ENCODE measurements at places on chromosomes 11 and 22.
A peak's percentile ranks its signal among the peaks of the same experiment; 100 is the strongest.

DNA sequence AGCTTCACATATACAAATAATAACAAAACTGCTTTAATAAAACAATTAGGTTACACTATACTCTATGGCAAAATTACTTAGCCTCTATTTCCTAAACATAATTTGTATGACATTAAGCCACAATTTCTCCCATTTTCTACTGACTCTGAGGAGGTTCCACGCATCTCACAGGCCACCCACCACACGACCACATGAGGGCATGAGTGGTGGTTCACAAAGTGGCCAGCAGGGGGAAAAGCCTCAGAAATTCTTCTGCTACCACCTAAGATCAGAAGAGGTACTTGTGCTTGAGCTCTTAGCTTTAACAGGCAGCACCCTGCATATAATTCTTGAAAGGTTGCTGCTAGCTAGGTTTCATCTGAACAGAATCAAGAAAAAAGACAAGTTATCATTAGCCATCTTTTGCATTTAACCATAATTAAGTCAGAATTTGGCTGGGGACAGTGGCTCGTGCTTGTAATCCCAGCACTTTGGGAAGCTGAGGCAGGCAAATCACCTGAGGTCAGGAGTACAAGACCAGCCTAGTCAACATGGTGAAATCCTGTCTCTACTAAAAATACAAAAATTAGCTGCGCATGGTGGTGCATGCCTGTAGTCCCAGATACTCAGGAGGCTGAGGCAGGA, 7.7 kb downstream of the LPXN start:
- peak; percentile 58 for DNase-seq

DNA sequence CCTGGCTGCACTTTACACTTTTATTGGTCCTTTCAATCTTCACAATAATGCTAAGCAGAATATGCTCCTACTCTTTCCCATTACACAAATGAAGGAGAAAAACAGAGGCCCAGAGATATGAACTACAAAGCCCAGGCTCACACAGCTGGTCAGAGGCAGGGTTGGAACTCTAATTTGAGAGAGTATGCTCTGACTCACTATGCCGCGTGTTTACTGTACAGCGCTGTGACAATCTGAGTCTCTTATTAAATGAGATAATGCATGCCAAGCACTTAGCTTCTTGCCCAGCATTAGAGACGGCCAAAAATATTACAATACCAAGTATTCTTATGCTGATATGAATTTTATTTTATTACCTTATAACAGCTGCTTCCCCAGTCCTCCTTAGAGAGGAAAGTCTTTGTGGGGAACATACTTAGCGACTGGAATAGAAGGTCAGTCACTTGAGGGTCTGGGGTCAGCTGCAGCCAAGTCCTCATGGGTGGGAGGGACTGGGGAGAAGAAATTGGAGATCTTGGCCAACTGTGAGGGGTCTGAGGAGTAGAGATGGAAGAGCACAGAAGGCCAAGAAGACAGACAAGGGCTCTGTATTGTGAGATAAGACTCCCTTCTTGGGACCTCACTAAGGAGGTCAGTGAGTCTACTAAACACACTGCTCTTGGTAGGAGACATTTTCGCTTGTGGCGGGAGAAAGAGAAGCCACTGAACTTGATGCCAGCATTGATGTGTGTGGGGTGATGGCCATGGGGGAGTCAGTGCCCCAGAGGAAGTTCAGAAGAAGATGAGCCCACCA, 150.8 kb upstream of the TIMP3 start:
- DNase-seq = no peak

- DNase-seq = no peak
Measured at GRCh38 chr11:66126064-66126463, 56.0 kb downstream of the PACS1 start.

GRCh38 chr22:39349967-39350726, at the start of gene SYNGR1:
TSS of gene SYNGR1 (plus strand) at chr22:39349991. CDS start at chr22:39350011, 20 bp downstream.
- no peak for DNase-seq

DNA sequence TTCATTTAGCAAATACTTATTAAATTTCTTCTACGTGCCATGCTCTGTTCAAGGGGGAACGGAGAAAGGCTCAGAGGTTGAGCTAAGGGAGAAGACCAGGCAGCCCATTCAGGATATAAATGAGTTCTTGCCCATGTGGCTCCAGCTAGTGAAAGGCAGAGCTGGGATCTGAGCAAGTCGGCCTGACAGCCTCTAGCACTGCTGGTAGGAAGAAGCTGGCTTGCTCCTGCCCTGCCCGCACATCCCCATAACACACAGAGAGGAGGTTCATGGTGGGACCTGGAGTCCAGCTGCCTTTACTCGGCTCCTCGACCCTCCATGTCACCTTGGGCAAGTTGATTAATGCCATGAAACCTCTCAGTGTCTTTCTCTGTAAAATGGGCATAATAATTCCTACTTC, 2.0 kb downstream of the SLC15A3 start:
- DNase-seq = no peak

DNA sequence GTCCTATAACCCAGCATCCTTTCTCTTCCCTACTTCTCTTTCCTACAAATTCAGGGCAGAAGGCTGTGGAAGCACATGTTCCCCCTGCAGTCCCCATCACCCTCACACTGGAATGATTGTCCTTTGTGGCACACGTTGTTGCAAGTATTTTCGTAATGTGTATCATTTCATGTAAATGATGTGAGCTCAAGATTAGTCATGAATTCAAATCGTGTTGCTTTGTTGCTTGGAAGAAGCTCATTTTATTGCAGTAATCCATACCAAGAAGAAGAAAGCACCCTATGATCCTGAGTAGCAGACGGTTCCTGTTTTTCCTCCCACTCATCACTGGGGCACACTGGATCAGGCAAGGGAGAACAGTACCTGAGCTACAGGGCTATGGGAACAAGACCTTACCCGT, 173.4 kb downstream of the NCAM1 start:
- DNase-seq = no peak

DNA sequence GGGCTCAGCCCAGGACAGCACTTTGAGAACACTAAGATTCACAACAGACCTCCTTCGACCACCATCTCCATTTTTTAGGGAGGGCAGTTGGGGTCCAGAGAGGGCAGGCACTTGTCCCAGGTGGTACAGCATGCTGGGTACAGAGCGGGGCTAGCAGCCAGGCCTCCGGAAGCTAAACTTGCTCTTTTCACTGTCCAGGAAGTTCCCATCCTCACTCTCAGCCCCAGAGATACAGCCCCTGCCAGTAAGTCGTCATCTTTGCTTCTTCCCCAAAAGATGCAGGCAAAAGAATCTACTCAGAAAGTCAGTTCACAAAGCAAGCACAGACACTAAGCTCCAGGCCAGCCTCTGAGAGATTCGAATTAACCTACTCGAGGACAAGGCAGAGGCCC, 6.7 kb upstream of the RAB3IL1 start:
- no peak for DNase-seq

- DNase-seq = no peak
Measured at GRCh38 chr11:133995066-133995465, 38.3 kb upstream of the IGSF9B start.

DNA sequence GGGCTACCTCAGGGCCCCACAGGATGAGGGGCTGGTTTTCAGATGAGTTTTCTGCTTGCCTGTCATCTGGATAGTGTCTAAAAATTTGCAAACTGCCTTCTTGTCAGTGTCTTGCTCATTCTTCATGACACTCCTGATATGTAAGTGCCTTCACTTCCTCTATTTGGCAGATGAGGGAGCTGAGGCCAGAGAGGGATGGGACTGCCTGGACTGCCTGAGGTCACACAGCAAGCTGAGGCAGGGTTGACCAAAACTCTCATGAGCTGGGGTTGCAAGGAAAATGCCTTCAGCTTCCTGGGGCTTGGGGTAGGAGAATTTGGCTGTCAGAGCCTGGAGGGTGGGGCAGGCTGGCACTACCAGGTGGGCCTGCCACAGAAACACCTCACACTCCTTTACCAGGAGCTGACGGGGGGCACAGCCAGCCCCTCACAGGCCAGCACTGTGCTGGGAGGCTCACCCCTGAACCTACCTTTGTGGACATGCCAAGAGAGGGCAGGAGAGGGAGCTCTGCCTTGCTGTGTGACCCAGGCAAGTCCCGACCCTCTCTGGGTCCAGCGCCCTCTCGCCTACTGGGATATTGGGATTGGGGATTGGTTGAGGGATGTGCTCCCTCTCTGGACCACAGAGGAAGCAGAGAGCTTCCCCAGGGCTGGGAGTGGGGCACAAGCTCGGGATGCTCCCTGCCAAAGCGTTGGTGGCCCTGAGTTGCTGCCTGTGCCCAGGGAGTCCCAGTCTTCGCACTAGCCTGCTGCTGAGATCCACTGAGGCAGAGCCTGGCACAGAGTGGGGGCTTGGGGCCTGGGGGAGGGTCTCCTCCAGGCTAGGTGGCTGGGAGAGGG, 1.9 kb upstream of the P2RY6 start:
- DNase-seq = no peak

DNA sequence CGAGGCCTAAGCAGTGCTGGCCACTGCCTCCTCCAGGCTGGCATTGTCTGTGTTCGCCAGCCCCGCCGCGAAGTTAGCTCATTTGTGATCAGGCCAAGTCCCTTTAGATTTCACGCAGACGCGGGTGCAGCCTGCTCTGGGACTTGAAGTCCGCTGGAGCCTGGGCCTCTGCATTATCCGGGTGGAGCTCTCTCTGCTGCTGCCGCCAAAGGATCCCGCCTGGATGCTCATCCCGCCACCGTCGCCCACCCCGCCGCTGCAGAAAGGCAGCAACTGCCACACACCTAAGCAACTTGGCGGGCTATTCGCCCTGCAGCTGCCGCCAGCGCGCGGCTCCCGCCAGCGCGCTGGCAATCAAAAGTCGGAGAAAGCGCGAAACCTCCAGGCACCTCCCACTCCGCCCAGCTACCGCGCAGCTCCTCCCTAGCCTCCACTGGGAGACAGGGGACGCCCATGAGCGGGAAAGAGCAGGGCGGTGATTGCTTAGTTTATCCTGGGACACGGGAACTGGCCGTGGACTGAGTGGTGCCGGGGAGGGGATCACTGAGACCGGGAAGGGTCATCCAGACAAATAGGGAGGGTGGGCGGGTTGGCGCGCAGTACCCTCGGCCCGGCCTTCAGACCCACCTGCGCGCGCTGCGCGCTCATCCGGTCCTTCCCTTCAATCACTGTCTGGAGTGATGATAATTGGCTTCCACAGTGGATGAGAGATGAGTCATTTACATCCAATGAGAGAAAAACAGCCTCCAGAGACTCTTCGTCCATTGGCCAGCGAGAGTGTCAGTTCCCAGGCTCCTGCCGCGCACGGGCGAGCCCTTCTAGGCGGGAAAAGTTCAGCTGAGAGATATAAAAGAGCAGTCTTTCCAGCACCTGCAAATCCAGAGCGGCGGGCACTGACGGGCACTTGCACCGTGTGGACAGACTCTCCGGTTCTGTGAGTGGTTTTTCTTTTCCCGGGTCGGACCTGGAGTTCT, at the start of gene FAM111B:
FAM111B (plus strand) TSS at position 875 of the 974 bp plus-strand sequence. CDS start 2,389 bp downstream, outside the sequence.
- DNase-seq = peak; percentile 48

Measured in tibial nerve (tissue), 4 donors.